ENCODE measurements at places on chromosomes 12 and 14.

DNA sequence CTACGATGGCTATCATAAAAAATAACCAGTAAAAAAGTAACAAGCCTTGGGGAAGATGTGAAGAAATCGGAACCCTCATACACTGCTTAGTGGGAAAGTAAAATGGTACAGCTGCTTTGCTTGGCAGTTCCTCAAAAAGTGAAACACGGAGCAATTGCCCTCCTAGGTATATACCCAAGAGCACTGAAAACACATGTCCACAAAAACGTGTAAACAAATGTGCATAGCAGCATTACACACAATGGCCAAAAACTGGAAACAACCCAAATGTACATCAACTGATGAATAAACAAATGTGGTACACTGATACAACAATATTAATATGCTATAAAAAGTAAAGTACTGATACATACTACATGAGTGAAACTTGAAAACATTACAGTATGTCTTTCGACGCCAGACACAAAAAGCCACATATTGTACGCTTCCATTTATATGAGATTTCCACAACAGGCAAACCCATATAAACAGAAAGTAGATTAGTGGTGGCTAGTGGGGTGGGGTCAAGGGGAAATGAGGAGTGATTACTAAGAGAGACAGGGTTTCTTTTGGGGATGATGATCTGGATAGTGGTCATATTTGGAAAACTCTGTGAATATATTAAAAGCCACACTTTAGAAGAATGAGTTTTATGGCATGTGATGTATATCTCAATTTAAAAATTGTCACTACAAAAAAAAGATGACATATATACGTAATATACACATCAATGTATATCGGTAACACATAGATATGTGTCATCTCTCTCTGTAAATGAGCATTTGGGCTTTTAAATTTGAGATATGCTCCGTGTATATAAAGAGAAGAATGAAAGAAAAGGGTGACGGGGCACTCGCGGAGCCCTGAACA, 996 bp downstream of the SLC41A2 start:
- no peak for DNase-seq

DNA sequence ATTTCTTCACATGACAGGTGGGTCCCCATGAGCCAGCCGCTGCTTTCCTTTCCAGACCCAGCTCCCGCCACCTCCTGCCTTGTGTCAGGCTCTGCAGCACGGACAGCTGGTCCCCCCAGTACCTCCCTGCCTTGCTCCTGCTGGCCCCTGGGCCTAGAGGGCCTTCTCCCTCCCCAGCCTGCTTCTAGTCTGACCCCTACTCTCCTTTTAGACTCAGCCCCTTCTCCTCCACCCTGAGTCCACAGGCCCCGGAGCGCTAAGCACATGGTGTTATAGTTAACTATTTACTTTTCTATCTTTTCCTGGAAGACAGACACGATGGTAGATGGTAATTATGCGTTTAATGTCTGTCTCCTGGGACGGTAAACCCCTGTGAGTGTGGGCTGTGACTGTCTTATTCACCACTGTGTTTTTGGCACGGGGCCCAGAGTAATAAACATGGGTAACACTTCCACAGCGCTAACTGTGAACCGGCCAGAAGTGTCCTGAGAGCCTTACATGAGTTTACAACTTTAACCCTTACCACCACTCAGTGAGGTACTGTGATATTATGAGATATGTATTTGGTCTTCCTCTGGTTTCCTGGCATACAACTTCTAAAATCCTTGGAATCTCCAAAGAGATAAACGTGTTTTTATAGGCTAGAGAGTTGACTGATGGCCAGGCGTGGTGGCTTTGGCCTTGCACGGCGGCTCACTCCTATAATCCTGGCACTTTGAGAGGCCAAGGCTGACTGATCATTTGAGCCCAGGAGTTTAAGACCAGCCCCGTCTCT, 41.2 kb downstream of the DGLUCY start:
- no peak for DNase-seq

DNA sequence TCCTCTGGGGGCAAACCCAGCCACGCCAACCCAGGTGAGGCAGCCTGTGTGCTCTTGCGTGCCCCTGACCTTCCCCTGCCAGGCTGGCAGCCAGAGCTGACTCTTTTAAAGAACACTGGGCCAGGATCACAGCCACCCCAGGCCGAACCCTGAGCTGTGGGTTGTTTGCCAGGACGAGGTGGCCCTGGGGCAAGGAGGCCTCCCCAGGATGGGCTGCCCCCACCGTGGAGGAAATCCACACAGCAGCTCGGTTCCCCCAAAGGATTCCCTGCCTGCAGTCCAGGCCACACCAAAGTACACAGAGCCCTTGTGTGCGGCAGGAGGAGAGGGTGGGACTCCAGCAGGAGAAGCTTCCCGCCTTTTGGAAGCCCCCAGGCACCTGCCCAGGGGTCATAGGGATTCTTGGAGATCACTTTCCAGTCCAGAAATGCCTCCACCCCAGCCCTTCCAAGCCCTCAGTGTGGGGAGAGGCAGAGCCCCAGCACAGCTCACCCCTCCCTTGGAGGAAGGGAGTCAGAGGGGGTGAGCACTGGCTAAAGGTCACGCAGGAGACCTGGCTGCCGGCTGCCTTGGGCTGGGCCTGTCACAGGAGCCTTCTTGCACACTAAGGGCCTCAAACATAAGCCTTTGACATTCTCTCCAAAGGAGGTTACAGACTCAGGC, 115.6 kb downstream of the CALM1 start:
- DNase-seq: no peak

DNA sequence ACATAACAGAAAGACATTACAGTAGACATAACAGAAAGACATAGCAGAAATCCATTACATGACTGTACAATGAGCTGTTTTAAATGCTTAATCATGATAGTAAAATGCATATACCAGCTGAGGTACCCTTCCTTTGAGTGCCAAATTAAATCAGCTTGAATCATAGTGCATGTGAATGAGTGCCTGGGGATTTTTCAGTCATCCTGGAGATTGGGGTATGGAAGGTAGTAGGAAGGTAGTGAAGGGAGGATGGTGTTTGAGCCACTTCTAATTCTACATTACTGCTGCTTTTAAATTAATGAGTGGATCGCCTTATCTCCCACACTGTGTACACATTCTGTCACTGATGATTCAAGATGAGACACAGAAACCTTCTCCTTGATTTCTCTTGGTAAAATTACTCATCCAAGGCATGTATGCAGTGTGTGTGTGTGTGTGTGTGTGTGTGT, 534.2 kb downstream of the LRFN5 start:
- no peak for DNase-seq

- DNase-seq: peak; percentile 45
Observed at GRCh38 chr12:77514511-77514910, 316.2 kb upstream of the NAV3 start.

GRCh38 chr12:110766311-110767154, 23.8 kb upstream of the PPP1CC start:
- no peak for DNase-seq

- peak; percentile 16 for DNase-seq
Observed at GRCh38 chr12:84077679-84078078, 834.9 kb downstream of the SLC6A15 start.

DNA sequence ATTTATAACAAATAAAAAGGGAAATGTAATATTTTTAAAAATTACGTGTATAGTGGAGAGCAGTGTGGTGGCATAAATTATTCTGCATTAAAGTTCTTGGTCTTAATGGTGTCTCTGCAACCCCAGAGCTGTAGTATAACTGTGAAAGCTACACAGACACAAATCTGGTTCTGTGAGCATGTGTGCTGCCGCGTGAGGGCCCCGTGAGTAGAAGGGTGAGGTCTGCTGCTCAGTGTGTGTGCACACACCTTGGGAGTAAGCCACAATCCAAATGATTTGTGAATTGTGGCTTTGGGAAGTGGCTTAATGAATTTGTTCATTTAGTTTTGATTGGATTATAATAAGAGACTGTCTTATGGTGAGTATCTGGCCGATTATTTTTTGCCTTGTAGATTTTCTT, 16.8 kb downstream of the PELI2 start:
- no peak for DNase-seq

GRCh38 chr12:12543959-12544358, 18.7 kb downstream of the DUSP16 start:
- DNase-seq: no peak

- no peak for DNase-seq
Observed at GRCh38 chr12:13504074-13504473, 307.5 kb downstream of the EMP1 start.

- no peak for DNase-seq
Observed at GRCh38 chr12:76762601-76762980, 1.3 kb upstream of the ZDHHC17 start.

GRCh38 chr14:104428333-104428851, 151.2 kb upstream of the C14orf180 start:
- no peak for DNase-seq

- DNase-seq: no peak
Observed at GRCh38 chr14:60008042-60008441, 83.7 kb upstream of the PCNX4 start.

- no peak for DNase-seq
Observed at GRCh38 chr14:22535916-22536315, 53.1 kb downstream of the DAD1 start.

DNA sequence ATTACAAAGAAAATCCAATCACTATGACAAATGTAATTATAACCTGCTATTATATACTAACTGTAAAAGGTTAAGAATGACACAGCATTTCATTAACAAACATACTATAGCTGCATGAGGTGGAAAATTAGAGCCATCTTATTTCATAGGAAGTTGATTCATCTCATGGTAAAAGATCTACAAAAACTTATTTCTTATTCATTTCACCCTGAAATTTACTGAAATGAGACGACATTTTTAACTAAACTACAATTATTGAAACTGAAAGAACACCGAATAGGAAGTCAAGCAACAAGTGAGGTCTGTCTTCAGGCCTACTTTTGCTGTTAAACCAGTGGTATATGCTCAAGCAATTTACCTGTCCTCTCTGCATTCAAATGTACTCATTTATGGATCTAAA, 87.2 kb downstream of the CEP83 start:
- DNase-seq: no peak

- no peak for DNase-seq
Observed at GRCh38 chr14:57060276-57060955, 208.3 kb downstream of the EXOC5 start.

DNA sequence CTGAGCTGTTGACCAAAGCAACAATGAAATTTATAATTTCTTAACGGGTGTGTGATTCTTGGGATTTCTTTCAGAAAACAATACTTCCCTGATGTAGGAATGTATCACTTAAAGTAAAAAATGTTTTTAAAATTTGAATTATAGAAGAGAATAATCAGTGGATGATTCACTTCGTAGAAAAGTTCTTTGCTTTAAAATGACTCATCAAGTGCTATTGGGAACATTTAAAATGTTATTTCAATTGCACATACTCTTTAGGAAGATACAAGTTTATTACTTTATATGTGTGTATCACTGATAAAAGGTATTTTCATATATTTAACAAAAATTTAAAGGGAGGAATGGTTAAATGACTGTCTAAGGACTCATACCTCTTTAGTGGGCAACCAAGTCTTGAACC, 155.3 kb downstream of the PDE3A start:
- DNase-seq: no peak

- DNase-seq: no peak
Observed at GRCh38 chr12:98750511-98750910, 105.4 kb downstream of the APAF1 start.

GRCh38 chr14:106459971-106460730, 933.8 kb downstream of the TMEM121 start:
- no peak for DNase-seq

Data from right lung (tissue), 10 donors.